Kidney (tissue), 22 donors: ENCODE measurements at places on chromosomes 7 and 10. TPM values are rescaled to one million over a fixed set of nuclear protein-coding genes. Genes with fewer than 3 reads are reported as not detected.

DNA sequence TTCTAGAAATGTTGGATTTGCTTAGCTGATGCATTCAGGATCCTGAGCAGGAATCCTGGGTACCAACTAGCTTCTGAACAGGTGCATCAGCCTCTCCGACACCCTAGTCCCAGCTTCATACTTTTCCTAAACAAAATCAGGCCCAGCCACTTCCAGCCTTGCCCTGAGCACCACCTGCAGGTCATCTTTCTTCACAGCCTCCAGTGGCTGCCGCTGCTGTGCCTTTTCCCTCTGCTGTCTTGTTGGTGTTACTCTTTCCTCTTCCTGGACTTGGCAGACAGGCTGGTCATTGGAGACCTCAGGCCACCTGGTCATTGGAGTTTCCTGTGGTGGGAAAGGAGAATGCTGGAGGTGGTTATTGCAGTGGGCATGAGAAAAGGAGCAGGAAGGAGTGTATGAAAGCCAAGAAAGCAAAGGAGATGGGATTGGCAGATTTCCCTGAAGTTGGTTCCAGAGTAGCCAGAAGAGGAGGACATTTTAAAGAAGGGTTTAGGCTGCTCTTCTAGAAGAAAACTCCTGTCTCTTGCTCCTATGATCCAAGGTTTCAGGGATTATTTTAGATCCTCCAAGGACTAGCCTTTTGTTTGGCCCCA lies 48.2 kb upstream of the NFKB2 start:
- H3K27ac ChIP-seq: no peak overlapping the region
- H3K4me3 ChIP-seq: no peak overlapping the region
- DNase-seq: peak; percentile 77
- H3K27me3 ChIP-seq: no peaks in the 10 kb centered on the region

The SFTPD gene
- total RNA-seq: 1.7 TPM

The ZNF138 gene
- 9.9 TPM for total RNA-seq

The MYL10 gene
- total RNA-seq: not detected

DNA sequence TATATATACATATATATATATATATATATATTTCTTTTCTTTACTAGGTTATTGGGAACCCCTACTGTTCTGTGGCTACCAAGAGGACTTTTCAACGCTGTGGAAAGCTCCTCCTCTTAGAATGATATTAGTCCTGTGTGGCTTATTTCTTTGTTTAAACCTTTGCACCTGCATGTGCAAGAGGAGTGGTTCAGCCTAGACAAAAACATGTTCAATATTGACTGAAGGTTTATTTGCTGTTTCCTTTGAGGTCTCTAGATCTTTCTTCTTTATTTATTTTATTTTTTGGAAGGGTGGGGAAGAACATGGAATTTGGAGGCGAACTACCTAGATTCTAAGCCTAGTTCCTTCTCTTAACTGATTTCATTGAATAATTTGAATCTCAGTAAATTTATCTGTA lies 118.1 kb downstream of the GNAT3 start:
- H3K36me3 ChIP-seq: no peaks in the 10 kb centered on the region
- H3K4me3 ChIP-seq: no peak overlapping the region
- no peak for DNase-seq
- no peaks in the 10 kb centered on the region for H3K4me1 ChIP-seq
- no peak overlapping the region for H3K27ac ChIP-seq
- H3K27me3 ChIP-seq: no peaks in the 10 kb centered on the region

DNA sequence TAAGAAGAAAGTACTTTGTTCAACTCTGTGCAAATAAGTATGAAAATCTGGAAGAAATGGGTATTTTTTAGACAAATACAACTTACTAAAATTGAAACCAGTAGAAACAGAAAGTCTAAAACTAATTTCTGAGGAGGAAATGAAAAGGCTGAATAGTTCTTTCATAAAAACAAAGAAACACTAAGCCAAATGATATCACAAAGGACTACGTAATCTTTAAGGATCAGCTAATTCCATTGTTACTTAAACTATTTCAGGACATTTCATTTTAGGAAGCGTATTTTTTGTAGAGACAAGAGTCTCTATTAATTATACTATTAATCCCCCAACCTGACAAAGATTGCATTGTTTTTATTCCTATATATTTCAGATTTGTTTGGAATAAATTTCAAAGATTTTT lies 11.2 kb upstream of the CCSER2 start:
- H3K4me1 ChIP-seq: no peaks in the 10 kb centered on the region
- DNase-seq: no peak
- no peak overlapping the region for H3K4me3 ChIP-seq
- H3K27ac ChIP-seq: no peak overlapping the region

GRCh38 chr10:31644931-31645633 lies 283.5 kb downstream of the ARHGAP12 start:
- no peaks in the 10 kb centered on the region for H3K36me3 ChIP-seq
- no peaks in the 10 kb centered on the region for H3K27me3 ChIP-seq
- H3K4me1 ChIP-seq: no peaks in the 10 kb centered on the region
- no peak overlapping the region for H3K4me3 ChIP-seq

GRCh38 chr7:1247527-1248041 lies 14.9 kb downstream of the UNCX start:
- H3K4me3 ChIP-seq: no peak overlapping the region
- DNase-seq: peak; percentile 90
- H3K4me1 ChIP-seq: no peaks in the 10 kb centered on the region

The TMEM196 gene
- 0.06 TPM for total RNA-seq

DNA sequence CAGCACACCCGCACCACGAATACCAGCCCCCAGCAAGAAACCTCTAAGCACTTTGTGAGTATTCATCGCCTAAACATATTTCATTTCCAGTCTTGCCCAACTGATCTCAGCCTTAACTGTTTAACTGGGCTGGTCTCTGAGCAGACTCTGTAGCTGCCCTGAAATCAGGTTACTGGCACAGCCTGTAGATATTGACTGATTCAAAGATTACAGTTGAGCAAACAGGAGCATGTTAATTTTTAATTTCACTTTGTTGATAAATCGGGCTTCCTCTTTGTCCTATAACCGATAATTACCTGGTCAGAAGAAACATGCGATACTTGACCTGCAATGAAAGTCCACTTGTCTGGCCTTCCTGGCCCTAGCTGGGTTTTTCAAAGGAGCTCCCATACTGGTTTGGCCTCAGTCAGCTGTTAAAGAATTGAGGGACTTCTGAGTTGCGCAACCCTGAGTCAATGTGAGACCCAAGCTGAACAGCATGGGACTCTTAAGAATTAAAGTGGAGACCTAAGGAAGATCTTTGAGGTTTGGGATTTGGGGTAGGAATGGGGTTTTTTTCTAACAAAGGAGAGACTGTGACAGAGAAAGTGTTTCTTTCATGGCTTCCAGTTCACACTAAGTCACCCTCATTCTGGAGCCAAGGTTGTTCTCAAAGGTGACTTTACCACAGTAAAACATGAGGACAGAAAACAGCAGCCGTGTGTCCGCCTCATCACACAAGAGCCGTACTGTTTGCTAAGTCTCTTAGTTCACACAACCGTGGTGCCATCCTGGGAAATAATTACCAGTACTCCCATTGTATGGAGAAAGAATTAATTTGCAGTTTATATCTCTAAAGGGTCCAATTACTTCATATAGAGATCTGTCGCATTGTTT lies 75.9 kb downstream of the PPP1R3C start:
- no peak for DNase-seq
- peaks cover 13% of the 10 kb centered on the region for H3K4me1 ChIP-seq
- H3K27me3 ChIP-seq: no peaks in the 10 kb centered on the region
- no peak overlapping the region for H3K4me3 ChIP-seq
- no peaks in the 10 kb centered on the region for H3K36me3 ChIP-seq

The SUV39H2 gene
- total RNA-seq: 5.1 TPM

The IL6 gene
- total RNA-seq: 1.6 TPM
